Progenitor cell of endocrine pancreas (in vitro differentiated cells): ENCODE measurements at places on chromosomes 1 and 21.

GRCh38 chr1:83828456-83828855 is 170.5 kb downstream of the TTLL7 start:
- peaks cover 17% of the 10 kb centered on the region for H3K4me1 ChIP-seq
- H3K27me3 ChIP-seq = no peaks in the 10 kb centered on the region
- DNase-seq = no peak
- H3K4me3 ChIP-seq = no peak overlapping the region
- no peaks in the 10 kb centered on the region for H3K36me3 ChIP-seq
- no peak overlapping the region for H3K27ac ChIP-seq

GRCh38 chr1:69252696-69253095 is 315.0 kb upstream of the LRRC7 start:
- DNase-seq = no peak
- no peaks in the 10 kb centered on the region for H3K27me3 ChIP-seq
- H3K27ac ChIP-seq = no peak overlapping the region
- no peaks in the 10 kb centered on the region for H3K36me3 ChIP-seq
- H3K4me3 ChIP-seq = no peak overlapping the region
- no peaks in the 10 kb centered on the region for H3K4me1 ChIP-seq

DNA sequence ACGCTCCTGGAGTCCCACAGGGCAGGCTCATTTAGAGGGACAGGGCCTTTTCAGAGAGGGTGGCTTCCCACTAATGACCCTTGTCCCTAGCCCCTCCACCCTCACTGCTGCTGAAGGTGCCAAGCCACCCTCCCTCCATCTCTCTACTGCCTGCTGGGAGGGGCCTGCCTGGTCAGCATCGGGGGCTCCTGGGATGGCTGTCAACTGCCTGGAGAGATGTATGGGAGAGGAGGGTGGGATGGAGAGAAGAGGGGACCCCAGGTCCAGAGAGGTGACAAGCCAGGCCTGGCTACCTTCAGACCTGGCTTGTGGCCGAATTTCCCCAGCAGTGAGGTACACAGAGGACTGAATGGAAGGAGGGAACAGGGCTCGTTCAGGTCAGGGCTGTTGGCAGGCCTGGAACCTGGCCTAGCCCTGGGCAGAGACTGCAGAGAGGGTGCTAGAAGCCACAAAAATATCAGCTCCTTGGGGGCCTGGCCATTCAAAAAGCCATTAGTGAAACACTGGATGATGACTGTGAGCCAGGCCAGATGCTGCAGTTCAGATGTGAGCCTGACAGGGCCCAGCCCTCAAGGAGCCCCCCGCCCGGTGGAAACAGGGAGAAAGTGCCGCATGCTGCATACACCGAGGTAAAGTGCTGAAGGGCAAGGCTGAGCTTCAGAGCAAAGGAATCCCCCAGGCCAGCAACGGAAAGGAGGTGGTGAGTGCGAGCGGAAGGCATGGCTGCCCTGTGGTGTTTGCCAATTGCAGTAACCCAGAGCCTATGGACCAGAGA is 20.0 kb downstream of the MMEL1 start:
- H3K4me1 ChIP-seq = no peaks in the 10 kb centered on the region
- DNase-seq = no peak
- H3K27me3 ChIP-seq = peaks cover 28% of the 10 kb centered on the region
- no peak overlapping the region for H3K4me3 ChIP-seq

DNA sequence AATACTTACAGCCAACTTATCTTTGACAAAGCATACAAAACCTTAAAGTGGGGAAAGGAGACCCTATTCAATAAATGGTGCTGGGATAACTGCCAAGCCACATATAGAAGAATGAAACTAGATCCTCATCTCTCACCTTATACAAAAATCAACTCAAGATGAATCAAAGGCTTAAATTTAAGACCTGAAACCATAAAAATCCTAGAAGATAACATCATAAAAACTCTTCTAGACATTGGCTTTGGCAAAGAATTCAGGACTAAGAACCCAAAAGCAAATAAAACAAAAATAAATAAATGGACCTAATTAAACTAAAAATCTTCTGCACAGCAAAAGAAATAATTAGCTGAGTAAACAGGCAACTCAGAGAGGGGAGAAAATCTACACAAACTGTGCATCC is 335.6 kb upstream of the PBX1 start:
- H3K4me1 ChIP-seq = no peaks in the 10 kb centered on the region
- H3K4me3 ChIP-seq = no peak overlapping the region
- no peak for DNase-seq
- no peak overlapping the region for H3K27ac ChIP-seq
- no peaks in the 10 kb centered on the region for H3K36me3 ChIP-seq
- H3K27me3 ChIP-seq = no peaks in the 10 kb centered on the region

- DNase-seq = no peak
- peaks cover 10% of the 10 kb centered on the region for H3K4me1 ChIP-seq
- no peaks in the 10 kb centered on the region for H3K27me3 ChIP-seq
- H3K36me3 ChIP-seq = peaks cover 5% of the 10 kb centered on the region
- H3K4me3 ChIP-seq = peak overlapping the region; percentile 92
These were observed 376 bp downstream of the SF3A3 start for GRCh38 chr1:37989361-37989930.
